ENCODE measurements at places on chromosomes 16 and 17.

GRCh38 chr17:72853440-72854415 is 238.8 kb downstream of the SLC39A11 start:
- no peak for DNase-seq

GRCh38 chr16:5557966-5558365 is 460.4 kb upstream of the EEF2KMT start:
- DNase-seq: no peak

DNA sequence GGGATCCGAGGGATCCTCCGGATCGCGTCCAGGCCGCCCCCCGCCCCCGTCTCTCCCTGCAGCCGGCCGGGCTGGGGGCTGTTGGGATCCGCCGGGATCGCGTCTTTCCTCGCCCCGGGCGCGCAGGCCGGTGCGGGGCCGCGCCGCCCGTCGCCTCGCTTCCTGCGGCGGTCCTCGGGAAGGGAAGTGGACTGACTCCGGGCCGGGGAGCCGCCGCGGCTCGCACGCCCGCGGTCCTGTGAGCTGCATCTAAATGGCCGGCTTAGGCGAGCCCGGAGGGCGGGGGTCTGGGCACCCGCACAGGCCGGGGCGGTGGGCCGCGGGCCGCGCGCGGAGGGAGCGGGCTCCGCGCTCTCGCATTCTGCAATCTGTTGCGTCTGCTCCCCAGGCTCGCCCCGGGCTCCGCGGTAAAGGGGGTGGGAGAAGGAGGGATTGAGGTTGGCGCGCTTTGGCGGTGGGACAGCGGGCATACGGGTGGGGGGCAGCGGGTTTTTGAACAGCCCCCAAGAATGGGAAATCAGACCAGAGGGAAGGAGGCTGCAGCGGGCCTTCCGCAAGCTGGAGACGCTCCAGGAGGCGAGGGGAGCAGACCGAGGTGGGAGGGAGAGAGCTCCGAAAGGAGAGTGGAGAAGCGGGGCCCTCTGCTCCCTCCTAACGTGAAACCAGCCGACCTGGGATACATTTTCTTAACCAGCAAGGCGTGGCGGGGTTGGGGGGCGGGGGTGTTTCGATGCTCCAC is 2.2 kb downstream of the TMEM132E start:
- no peak for DNase-seq

GRCh38 chr16:2388875-2389433 is 40.3 kb upstream of the CCNF start:
- no peak for DNase-seq

GRCh38 chr17:50944054-50944901 is 78.1 kb upstream of the TOB1 start:
- no peak for DNase-seq

DNA sequence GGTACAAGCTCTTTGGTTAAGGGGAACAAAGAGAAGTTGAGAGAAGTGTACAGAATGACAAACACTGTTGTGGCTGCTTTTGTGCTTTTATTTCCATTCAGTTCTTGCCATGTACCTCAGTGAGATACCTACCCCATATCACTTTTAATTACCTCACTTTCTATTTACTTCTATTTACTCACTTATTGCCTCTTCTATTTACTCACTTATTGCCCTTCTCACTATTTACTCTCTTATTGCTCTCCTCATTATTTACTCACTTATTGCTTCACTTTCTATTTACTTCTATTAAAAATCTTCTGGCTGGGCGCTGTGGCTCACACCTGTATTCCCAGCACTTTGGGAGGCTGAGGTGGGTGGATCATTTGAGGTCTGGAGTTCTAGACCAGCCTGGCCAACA is 41.9 kb downstream of the MBTD1 start:
- DNase-seq: no peak

DNA sequence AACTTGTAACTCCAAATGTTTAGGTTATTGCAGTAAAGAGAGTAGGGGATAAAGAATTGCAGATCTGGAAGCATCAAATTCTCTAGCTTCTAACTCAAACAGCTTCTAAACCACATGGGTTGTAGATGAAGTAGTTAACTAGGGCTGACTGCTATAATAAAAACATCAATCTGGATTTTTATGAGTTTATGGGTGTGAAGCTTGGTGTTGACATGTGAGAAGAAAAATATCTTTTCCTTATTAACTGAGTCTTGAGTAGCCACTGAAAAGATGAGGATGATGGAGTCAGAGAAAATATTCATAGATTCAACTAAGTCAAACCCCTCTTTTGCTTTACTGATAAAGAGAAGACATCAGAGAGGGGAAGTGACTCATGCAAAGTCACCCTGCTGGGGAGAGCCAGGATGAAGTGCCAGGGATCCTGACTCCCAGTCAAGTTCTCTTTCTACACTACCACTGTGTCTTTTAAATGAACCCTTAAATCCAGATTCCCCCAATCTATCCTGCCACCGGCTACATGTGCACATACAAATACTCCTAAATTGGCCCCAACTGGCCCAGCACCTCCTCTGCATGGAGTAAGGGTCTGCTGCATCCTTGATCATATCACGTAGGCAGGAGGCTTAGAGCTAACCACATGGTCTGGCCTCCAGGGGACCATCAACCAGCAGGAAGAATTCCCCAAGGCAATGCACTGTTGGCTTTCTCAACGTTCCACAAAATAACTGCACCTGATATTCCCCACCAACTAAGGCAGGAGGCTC is 264.0 kb upstream of the CCL2 start:
- DNase-seq: no peak

- no peak for DNase-seq
Observed at GRCh38 chr17:53662608-53663007, 160.1 kb upstream of the KIF2B start.

- no peak for DNase-seq
Observed at GRCh38 chr17:68694791-68695485, 93.8 kb upstream of the FAM20A start.

DNA sequence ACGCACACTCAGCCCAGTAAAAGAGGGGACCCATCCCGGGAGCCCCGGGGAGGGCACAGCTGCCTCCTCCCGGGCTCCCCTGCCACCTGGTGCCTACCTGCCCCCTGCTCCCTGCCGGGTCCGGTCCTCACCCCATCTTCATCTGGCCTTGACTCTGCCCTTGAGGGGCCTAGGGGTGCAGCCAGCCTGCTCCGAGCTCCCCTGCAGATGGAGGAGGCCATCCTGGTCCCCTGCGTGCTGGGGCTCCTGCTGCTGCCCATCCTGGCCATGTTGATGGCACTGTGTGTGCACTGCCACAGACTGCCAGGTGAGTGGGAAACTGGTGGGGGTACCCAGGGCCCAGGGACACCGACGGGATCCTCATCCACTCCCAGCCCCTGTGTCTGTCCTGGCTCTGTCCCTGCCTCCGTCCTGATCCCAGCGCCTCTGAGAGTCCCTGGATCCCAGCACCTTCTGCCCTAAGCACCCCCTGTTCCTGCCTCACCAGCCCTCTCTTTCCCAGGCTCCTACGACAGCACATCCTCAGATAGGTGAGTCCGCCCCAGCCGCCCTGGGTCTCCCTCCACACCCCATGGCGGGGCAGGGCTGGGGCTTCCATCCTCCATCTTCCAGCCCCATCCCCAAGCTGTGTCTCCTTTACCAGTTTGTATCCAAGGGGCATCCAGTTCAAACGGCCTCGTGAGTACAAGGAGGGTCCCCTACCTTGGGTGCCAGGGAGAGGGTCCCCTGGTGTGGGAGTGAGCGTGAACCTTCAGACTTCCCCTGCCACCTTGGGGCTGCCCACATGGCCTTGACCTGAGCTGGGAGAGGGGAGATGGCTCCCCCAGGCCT is 574 bp downstream of the LAT start:
- no peak for DNase-seq

GRCh38 chr16:83624429-83625120 is 183.2 kb upstream of the HSBP1 start:
- DNase-seq: no peak

GRCh38 chr17:35766489-35766877 is 5.8 kb downstream of the C17orf50 start:
- no peak for DNase-seq

DNA sequence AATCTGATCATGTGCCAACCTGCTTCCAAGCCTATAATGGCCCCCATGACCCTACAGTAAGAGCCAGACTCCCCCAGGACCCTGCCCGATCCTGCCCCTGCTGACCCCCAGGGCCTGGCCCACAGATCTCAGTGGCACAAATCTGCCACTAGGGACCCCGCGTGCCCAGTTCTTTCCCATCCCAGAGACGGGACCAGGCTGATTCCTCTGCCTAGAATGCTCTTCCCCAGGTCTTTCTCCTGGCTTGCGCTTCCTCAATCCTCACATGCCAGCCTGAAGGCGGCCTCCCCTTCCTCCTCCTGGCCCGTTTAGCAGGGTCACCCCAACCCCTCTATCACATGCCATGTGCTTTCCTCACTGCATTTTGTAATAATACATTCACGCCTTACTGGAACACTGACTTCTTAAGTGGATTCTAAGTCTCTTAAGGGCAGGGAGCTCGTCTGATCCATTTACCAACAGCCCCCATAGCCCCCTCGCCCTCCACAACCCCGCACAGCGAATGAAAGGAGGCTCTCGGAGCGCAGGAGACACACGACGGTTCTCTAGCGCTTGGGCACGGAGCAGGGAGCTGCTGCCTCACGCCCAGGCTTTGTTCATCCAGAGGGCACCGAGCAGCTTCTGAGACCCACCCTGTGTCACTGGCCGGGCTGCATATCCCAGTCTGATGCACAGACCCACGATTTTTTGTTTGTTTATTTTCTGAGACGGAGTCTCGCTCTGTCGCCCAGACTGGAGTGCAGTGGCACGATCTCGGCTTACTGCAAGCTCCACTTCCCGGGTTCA is 1.2 kb downstream of the TRIM65 start:
- no peak for DNase-seq

- DNase-seq: no peak
Observed at GRCh38 chr17:20089756-20090547, 80.8 kb downstream of the SPECC1 start.

DNA sequence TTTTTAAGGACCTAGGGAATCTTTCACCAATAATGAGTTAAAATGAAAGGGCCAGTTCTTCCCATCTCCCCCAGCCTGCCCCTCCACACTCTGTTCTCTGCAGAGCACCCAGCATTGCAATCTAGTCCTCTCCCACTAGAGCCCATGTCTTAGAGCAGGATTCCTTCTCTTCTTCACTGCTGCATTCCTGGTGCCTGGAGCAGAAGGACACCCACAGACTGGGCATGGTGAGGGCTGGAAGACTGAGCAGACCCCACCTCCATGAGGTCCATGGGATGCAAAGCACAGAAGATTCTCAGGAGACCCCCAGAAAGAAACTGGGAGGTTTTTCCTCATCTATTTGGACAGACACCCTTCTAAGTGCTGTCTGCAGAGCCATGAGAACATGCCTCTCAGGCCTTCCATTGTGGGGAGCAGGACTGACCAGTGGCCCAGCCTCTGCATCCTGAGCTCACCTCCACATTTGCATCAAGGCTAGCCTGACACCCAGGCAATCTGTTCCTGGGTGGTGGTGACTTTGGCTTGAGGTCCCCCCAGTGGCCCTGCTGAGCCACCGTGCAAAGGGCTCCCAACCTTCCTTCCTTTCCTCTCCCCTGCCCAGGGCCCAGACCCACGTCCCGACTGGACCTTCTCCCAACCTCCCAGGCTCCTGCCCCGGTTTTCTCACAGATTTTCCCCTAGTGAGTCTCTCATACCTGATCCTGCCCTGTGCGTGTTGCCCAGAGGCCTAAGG is 74.2 kb upstream of the ZNF469 start:
- no peak for DNase-seq

GRCh38 chr17:77206158-77206956 is 65.6 kb downstream of the SEC14L1 start:
- no peak for DNase-seq

All from retinal pigment epithelial cell (primary cell).